Pancreas (tissue), 10 donors: ENCODE measurements at places on chromosomes 11 and 22.
A peak's percentile ranks its signal among the peaks of the same experiment; 100 is the strongest.

DNA sequence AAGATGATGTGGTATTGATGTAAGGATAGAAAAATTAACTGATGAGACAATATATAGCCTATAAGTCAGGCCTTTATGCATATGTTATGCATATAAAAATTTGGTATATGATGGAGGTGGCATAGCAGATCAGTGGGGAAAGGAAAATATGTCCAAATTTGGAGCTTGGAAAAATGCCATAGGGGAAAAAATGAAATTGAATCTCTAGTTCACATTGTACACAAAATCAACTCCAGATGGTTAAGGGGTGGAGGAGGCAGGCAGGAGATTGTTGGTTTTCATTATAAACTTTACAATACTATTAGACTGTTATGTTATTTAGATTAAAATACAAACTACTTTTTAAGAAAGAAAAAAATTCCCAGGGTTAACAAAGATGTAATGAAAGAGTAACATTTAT, 15.1 kb upstream of the CD3E start:
- DNase-seq: no peak

DNA sequence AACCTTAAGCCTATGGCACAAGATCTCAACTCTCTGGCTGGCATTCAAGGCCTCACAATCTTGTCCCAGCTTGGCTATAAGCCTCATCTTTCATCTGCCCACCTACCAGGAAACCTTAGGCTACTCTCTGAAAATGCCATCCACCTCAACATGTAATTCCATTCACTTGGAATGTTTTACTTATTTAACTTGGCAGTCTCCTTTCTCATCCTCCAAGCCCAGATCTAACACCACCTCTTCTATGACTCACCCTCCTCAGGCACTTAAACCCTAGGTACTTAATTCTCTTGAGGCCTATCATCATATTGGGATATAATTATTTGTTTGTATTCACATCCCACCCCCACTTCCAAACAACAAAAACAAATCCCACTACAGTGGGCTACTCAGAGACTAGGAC, 15.0 kb downstream of the POGLUT3 start:
- DNase-seq: no peak

GRCh38 chr22:48942698-48943566, 884.7 kb downstream of the BRD1 start:
- no peak for DNase-seq

- DNase-seq: no peak
These were observed 3.4 kb upstream of the IGLL5 start for GRCh38 chr22:22884010-22884887.

GRCh38 chr11:102932678-102933077, 22.9 kb downstream of the MMP13 start:
- DNase-seq: no peak

DNA sequence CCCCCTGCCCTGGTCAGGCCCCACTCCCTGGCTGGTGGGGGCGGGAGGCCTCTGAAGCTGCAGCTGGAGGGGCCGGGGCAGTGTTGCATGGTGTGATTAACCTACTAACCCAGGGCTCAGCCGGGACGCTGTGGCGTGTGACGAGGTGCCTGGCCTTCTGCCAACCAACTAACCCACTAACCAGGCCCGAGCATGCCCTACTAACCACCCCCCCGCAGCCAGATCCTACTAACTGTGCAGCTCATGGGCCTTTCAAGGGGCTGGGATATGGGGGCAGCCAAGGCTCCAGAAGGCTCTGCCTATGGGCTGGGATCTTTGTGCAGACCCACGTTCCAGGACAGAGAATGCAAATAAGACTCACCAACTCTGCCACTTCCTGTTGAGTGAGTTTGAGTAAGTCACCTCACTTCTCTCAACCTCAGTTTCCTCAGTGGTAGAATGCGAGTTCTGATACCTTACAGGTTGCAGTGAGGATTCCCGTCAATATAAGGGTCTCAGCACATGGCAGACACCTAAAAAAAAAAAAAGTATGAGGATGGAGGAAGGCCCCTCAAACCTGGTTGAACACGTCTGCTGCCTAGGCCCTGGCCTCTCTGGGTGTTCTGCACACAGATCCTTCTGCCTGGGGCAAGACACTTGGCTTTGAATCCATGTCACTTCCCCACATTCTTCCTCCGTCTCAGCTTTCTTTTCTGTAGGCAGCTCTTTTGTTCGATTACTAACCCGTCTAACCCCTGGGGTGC, 14.1 kb downstream of the MIAT start:
- peak; percentile 64 for DNase-seq

GRCh38 chr22:23259916-23260644, 79.8 kb downstream of the BCR start:
- DNase-seq: no peak

DNA sequence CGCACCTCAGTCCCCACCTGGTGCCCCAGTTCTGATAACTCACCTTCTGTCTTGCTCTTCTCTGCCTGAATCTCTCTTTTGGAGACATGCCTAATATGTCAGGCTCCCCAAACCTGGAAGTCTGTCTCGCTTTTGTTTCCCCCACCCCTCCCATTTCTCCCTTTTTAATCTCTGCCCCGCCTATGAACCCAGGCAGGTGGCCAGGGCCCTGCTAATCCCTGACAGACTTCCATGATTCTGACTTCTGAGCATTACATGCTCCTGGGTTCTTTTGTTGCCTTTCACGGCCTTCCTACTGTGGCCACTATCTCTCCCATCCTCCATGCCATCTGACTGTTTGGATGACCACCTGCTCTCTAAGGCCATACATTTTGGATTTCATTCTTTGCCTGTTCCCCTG, 1120.9 kb upstream of the CCDC90B start:
- no peak for DNase-seq

DNA sequence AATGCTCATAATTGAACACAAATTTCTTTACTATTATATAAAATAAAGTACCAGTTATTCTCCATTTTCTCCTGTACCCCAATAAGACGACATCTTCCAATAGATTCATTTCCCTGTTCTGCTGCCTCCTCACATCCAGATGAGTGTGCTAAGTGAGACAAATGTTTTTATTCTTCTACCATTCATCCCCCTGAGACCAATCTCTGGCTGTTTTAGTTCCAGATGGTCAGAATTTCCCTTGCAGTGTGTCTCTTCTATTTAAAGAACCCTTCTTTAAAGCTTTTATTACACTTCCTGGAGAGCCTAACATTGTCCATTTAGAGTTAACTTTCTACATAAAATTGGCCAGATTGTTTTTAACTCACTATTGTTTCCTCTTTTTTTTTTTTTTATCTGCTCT, 41.2 kb upstream of the GLYATL1 start:
- DNase-seq: no peak

GRCh38 chr11:65834202-65834601, 439 bp downstream of the SNX32 start:
- no peak for DNase-seq

DNA sequence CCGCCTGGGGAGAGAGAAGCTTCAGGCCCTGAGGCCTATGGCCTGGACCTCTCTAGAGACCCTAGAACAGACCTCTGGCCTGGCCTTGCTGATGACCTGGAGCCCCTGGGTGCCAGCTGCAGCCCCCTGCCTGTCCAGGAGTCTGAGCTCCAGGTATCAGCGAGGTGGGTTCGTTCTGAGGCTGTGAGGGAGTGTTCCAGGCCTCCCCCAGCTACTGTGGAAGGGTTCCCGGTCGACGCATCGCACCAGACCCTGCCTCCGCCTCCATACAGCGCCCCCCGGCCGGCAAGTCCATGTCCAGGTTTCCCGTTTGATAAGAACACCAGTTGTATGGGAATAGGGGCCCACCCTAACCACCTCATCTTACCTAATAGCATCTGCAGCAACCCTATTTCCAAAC, 111.1 kb downstream of the KCNQ1 start:
- peak; percentile 38 for DNase-seq

- no peak for DNase-seq
These were observed 426.7 kb upstream of the B3GAT1 start for GRCh38 chr11:134838708-134839107.

DNA sequence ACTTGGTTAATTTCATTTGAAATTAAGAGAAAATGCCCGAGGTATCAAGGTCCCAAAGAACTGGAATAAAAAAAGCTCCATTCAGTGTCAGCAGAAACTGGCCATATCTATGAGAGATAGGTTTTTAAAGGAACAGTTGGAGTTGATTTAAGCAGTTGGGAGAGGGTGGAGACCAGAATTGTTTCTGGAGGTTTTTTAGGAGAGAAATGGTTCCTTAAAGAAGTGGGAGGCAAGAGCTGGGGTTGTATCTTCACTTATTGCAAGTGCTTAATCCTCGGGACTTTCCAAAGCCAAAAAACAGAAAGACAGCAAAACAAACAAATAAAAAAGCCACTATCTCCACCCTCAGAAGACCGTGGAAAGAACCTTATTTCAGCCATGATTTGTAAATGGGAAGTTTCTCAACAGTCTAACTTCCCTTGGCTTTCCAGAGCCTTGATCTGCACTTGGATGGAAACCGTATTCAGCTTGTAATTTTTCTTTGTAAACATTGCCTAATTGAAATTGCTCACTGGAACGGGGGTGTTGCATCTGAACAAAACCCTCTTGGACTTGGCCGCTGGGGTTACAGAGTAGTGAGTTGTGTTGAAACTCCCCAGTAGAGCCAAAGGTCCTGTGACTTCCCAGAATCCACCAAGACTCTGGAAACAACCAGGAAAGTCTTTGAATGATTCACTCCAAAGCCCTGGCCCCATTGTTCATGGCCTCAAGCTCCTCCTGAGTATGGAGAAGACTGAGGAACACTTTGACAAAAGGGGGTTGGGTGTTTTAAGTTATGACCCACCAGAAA, 115.6 kb downstream of the SLC1A2 start:
- DNase-seq: no peak

- DNase-seq: no peak
These were observed 11.4 kb upstream of the MPPED1 start for GRCh38 chr22:43400449-43400848.

DNA sequence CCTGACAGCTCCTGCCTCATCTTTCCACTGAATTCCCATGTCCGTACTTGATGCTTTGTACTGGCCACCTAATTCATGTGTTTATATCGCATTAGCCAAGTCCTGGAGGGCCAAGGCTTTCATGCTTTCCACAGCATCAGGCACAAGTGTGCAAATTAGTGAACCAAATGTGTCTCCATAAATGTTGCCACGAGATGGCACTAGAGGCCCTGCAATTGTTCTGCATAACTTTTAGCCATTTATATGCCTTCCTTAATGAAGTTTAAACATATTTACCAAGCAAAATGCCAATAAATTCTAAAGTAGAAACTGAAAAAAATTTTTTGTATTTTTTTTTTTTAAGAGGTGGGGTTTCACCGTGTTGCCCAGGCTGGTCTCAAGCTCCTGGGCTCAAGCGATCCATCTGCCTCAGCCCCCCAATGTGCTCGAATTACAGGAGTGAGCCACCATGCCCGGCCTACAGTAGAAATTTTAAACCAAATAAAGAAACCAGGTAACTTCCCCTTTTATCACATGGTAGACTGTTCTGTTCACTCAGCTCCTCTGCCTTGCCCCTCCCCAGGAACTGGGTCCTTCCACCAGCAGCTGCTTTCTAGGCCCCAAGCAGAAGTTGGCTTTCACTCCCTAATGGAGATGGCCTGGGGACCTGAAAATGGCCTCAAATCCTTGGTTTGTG, 20.8 kb upstream of the IL18BP start:
- no peak for DNase-seq

GRCh38 chr11:65422633-65423515, at the start of gene NEAT1:
Gene NEAT1 (plus strand): TSS chr11:65422798.
- peak; percentile 94 for DNase-seq

- DNase-seq: no peak
These were observed 20.5 kb upstream of the MPPED1 start for GRCh38 chr22:43391306-43391705.

- DNase-seq: no peak
These were observed 75.9 kb upstream of the WNT11 start for GRCh38 chr11:76282172-76282571.

GRCh38 chr22:50473855-50474671, 772 bp downstream of the SBF1 start:
- peak; percentile 42 for DNase-seq

DNA sequence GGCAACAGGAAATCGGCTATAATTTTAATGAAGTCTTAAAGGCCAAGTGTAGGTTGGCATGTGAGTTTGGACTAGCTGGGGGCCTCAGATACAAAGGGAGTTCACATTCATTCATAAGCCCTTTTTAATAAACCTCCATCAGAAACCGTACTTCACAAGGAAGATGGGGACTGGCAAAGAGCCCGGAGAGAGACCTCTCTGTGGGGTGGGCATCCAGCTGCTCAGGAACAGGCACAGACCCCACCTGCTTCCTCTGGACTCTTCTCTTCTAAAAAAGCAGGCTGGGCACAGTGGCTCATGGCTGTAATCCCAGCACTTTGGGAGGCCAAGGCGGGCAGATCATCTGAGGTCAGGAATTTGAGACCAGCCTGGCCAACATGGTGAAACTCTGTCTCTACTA, 3.9 kb upstream of the ARFGAP3 start:
- DNase-seq: no peak

- no peak for DNase-seq
These were observed 32.5 kb downstream of the ALX4 start for GRCh38 chr11:44277196-44278090.

GRCh38 chr11:106077609-106078455, at the start of gene AASDHPPT:
Gene AASDHPPT (plus strand): TSS chr11:106077662. CDS start chr11:106077711, 49 bp downstream.
- DNase-seq: peak; percentile 76

DNA sequence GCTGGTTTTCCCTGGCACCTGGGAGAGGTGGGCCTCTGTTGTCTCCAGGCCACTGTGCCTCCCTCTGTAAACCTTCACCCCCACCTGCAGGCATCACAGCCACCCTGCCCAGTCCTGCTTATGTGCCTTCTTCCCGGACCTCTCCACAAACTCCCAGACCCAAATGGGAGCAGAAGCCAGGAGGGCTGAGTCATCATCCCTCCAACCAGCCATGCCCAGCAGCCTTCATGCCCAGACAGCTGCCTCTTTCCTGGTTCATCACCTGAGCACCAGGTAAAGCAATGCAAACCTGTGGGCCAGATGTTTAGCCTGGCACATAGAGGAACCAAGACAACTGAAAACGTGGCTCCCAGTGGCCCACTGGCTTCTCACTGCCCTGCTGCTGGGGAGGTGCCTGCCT, 2.1 kb upstream of the TMPRSS4 start:
- no peak for DNase-seq

DNA sequence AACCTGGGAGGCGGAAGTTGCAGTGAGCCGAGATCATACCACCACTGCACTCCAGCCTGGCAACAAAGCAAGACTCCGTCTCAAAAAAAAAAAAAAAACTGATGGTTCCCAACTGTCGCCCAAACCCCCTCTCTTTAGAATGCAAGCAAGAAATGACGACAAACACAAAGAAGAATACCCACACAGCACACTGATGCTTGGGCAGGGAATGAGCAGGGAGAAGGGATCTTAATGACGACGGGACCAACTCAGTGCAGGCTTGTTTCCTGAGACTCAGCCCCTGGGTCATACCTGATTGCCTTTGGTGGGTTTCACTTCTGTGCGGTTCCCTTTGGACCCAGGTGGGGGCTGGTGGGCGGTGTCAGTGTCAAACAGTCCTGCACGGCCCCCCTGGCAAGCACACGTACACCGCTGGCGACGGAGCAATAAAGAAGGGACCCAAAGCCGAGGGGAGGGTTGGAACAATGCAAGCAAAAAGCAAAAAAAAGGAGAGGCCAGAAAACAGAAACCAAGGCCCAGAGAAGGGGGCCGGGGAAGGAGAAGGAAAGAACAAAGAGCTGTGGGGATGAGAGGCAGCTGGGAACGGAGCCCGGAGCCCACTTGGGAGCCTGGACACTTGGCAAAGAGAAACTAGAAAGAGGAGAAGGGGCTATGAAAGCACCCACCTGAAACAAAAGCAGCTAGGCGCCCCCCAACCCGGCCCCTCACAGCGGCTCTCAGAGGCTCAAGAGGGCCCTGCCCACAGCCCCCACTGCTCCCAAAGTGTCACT, 99.6 kb downstream of the CELSR1 start:
- DNase-seq: no peak

GRCh38 chr11:75606099-75606498, 44.0 kb downstream of the SERPINH1 start:
- no peak for DNase-seq
